Choroid plexus epithelial cell (primary cell): ENCODE measurements at places on chromosomes 1 and 21.

DNA sequence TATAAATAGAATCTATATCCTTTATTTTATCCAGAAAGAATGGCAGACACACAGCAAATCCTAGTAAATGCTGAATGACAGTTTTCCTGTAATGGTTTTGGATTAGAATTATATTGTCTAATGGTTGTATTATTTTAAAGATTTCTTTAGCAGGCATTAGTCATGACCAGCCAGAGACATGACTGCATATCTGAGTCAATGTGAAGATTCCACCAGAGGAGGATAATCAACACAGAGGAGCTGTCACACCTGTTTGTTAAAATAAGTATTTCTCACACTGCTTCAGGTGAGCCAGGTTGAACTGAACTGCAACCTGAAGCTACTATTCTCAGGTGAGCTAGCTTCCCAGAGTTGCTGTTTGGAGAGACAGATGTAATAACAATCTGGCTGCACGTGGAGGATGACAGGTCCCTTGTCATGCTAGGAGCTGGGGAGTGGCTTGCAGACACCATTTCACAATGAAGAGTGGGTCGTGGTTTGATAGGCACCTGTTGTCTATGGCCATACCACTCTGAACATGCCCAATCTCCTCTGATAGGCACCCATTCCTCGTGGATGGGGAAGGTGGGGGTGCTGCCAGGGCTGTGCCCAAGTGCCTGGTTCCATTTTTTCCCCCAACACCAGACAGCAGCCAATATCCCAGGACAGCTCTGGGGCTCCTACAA is 94.3 kb downstream of the KCNJ6 start:
- peak; percentile 18 for DNase-seq

DNA sequence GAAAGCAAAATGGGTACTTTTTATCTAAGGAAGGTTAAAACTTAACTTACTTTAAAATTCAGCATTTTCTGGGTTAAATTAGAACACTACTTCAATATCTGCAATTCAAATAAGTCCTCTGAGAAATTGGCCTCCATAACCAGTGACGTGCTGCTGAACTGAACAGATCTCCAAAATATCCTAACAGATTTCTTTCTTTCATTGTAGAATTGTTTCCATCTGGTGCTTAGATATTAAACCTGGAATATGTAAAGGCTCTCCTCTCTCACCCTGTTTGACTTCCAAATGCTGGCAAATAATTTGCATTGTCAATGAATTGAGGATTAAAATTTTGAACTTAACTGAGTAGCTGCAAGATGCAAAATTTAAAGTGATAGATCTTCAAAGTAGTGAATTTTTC is 316.9 kb upstream of the CXADR start:
- DNase-seq, result no peak

GRCh38 chr1:56866656-56867055 is 12.1 kb downstream of the C8A start:
- DNase-seq, result no peak

DNA sequence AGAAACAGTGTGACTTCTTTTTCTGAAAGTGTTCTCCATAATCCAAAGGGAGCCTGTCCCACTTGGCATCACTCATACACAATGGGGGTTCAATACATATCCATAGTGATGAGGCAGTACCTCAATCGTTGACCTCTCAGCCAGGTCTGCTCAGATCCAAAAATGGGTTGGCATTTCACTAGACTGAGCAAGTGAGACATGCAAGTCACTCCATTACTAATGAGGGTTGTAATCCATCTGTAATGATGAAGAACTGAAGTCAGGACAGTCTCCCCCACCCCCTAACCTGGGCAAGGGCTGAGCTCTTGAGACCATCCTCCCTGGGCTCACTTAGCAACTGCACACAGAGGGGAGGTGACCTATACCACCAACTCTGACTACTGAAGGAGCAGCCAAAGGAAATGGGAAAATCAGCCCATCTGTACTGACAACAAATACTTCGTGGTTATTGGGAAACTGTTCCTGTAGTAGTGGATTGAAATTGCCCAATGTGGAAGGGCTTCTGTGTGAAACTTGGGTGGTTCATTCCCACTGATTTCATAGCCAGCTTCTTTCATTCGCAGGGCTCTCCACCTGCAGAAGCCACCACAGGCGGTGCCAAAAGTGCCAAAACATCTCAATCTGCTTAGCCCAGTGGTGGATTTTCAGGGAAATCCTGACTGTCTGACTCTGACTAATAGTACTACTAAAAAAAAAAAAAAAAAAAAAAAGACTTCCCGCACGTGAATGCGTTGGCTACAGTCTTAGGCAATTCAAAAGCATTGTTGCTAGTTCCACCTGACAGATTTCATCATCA is 5.0 kb downstream of the NGF start:
- peak; percentile 78 for DNase-seq

DNA sequence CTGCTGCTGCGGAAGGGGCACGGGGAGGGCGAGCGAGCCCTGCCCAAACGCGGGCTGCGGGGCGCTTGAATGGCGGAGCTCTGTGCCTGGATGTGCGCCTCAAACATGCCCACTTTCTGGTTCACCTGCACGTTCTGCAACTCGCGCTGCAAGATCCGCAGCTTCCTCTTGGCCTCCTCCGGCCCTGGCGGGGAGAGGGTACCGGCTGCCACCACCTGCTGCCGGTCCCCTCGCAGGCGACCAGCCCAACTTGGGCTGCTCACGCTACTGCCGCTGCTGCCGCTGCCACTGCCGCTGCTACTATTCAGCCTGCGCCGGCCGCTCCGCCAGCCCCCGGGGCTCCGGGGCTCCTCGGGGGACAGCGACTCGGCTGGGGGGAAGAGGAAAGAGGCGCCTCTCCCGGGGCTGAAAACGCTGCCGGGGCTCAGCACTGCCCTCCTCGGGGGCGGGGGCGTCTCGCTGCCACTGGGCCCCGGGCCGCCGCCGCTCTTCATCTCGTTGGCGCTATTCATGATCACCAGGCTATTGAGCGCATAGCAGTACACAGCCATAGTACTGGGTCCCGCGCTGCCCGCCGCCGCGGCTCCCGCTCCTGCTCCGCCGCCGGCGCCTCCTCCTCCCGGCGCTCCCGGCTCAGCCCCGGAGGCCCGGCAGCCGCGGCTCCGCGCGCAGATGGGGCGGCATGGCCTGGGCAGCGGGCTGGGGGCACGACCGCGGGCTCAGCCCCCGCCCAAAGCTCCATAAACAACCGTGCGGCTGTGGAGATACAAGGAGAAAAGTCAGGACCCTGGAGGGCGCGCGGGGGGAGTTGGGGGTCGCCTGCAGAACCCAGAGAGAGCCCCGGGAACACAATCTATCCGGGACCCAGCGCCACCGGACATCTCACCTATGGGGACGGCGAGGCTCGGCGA is 1.9 kb downstream of the ITPKB start:
- peak; percentile 55 for DNase-seq

DNA sequence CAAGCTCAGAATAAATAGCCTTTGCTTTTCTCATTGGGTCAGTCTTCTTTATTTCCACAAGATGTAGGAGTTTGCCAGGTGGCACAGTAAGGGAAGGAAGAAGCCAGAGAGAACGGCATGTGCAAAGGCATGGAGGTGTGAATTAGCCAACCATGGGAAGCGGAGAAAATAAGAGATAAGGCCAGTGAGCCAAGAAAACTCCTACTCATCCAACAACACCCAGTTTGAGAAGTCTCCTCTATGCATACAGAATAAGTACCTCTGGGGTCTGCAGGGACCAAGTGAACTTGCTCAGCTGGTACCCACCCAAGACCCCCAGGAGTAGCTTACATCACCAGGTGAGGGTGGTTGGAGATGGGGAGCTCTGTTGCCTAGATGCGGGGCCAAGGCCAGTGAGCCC is 66.7 kb downstream of the TAS1R2 start:
- no peak for DNase-seq

DNA sequence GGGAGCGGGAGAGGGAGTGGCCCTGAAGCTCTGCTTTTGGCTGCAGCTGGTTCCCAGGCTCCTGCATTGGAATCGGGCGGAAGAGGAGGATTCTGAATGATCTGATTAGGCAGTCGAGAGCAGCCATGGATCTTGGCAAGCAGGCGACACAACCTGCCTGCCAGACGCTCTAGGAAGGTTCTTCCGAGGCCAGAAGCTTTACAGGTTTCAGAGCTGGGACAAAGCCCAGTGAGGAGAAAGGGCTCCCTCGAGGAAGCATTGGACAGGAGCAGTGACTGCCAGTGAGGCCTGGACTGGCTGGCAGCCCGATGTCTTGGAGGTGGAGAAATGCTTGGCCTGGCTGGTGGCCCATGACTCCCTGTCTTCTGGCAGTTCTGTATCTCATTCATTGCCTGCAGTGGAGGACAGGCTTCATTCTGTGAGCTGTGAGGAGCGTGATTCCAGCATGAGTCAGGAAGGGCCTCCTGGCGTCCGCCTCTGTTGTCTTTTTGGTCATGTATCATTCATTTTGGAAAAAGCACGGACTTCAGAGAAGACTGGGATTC is 132.7 kb upstream of the IPO9 start:
- DNase-seq, result peak; percentile 85

DNA sequence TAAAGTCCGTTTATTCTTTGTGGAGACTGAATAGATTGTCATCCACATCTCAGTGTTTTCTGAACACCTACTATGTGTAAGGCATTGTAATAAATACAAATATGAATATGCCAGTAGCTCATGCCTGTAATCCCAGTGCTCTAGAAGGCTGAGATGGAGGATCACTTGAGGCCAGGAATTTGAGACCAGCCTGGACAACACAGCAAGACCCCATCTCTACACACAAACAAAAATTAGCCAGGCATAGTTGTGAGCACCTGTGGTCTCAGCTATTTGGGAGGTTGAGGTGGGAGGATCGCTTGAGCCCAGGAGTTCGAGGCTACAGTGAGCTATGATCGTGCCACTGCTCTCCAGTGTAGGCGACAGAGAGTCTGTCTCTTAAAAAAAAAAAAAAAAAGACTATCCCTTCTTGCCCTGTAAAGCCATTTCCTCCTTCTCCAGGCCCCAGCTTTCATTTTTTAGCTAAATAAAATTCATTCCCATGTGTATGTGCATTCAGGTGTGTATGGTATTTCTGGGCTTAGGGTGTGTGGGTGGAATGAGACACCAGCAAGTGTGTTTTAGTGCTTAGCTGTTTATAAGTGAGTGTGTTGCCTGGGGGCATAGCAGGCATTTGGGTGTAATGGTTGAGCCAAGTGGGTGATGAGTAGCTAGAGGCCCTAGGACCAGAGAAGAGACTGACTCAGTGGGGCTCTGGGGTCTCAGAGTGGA is 7.8 kb downstream of the CELSR2 start:
- no peak for DNase-seq

DNA sequence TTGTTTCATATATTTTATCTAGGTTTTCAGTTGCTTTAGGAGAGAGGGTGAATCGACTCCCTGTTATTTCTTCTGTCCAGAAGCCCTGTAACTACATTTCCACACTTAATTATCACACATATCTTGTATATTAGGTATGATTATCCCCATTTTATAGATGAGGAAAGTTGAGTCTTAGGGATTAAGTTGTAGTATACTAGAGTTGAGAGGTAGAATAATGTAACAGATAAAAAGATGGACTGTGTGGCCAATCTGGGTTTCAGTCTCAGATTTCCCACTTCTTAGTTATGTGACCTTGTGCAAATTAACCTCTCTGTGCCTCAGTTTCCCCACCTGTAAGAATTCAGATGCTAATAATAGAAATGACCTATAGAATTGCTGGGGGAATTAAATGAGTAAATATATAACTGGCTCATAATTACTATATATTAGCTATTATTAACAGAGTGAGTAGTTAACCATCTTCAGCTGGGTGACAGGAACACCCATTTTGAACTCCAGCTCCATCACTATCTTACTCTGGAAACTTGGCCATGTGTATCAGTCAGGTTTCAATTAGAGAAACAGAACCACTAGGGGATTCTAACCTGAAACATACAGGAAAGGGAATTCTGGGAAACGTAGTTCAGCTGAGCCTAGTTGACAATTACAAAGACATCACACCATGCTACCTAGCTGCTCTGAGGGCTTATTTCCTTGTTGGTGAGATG is 20.4 kb upstream of the FOXO6 start:
- no peak for DNase-seq

DNA sequence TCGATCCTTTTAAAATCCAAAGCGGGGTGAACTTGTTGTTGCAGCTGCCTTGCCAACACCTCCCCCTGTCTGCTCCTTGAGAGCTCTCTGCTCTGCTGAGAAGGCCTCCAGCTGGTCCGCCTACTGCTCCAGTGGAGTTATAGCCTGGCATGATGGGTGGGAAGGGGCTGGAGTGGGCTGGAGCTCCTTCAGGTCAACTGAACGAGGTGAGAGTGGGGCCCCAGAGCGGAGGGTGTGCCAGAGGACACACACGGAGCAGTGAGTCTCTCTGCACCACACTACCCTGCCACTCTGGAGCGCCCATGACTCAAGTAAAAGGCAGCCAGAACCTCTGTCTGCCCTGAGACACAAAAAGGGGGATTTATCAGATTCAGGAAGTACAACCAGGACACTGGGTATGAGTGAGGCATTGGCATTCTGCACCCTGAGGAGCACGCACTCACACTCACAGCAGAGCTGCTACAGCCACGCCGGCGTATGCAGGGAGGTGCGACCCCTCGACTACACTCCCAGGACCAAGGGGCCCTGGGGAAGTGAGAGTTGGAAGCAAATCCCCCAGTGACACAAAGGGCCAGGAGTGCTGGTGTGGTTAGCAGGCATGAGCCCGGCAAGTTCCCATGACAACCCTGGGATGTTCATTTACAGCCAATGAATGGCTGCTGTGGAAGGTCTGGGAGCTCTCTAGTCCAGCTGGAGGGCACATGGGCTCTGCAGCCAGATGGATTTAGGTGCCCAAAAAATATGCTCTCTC is 28.0 kb upstream of the EVA1B start:
- DNase-seq, result peak; percentile 84

DNA sequence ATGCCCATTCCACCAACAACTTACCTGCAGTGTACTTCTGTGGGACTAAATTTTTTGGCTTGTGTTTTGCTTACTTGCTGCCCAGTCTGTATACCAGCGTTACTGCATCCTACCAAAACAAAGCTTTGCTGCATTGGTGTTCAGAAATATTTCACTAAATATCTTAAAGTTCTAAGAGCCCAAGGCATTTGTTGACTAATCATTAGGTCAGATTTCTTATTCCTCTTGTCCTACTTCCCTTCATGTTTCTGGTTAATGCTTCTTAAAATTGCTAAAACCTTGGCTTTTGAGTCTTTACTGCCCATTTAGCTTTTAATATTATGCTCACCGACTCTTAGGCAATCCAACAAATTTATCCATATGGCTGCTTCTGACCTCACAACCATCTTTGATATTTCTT is 161.8 kb downstream of the DPYD start:
- peak; percentile 12 for DNase-seq
